Hematopoietic multipotent progenitor cell treated with erythropoietin and hydrocortisone succinate and interleukin-3 and kit ligand, for 8 days (in vitro differentiated cells): ENCODE measurements at places on chromosomes 1 and 21.

DNA sequence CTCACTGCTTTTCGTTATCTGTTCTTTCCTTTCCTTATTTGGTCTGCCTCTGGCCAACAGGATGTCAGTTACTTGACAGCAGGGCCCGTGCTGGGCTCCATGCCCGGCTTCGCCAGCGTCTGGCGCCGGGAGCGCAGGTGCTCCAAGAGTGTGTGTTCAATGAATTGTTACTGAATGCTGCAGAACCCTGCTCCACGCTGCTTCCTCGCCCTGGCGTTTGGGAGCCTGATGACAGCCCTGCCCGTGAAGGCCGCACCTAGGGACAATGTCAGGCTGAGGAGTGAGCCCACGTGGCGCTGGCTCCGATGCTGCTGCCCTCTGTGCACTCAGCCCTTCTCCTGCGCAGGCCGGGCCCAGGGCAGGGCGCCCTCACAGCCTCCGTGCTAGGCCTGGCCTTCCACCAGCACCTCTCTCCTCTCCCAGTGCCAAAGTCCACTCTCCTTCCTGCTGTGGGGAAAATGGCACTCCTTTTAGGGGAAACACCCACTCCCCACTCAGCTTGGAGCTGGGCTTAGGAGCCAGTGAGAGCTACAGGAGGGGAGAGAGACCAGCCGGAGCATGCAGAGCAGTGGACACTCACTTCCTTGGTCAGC, 51.4 kb downstream of the ACBD3 start:
- no peak for DNase-seq

DNA sequence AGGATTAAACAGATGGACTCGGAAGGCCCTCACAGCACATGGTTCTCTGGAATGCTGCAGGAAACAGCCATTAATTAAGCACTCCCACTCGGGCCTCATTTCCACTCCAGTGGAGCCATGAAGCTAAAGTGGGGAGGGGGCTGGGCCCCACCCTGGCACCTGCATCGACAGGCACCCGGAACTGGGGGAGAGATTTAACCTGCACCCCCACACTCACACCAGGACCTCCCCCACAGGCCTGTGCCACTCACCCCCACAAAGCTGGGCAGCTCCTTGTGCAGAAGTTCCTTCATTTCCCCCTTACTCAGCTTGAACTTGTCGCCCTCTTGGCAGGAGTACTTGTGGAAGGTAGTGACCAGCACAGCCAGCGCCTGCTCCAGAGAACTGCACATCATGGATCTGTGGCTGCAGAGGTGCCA, 2.2 kb downstream of the S100A2 start:
- DNase-seq = no peak

- no peak for DNase-seq
Observed at GRCh38 chr1:176222196-176222595, 15.1 kb upstream of the COP1 start.

GRCh38 chr1:61079898-61080336, 2.4 kb upstream of the NFIA start:
- peak; percentile 96 for DNase-seq

- no peak for DNase-seq
Observed at GRCh38 chr1:225332686-225333085, 95.2 kb downstream of the LBR start.

- DNase-seq = no peak
Observed at GRCh38 chr1:209630383-209631225, 21.6 kb downstream of the LAMB3 start.

GRCh38 chr1:232501854-232502253, 128.1 kb downstream of the SIPA1L2 start:
- no peak for DNase-seq

DNA sequence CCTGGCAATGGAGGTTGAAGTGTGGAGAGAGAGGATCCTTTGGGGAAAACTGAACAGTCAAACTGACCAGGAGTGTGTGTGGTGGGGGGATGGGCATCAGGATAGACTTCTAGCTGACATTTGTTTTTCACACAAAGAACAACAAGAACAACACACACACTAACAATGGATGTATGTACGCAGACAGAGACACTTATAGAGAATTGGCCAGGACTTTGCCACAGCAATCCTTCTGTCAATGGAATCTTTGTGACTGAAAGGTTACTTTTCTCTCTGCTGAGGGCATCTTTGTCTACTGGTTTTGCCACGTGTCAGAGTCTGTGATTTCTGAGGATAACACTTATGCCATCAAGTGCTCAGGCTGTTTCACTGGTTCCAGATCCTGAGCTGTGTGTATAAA, 12.4 kb upstream of the FCGR2A start:
- no peak for DNase-seq

GRCh38 chr1:176073524-176074157, 133.4 kb downstream of the COP1 start:
- peak; percentile 81 for DNase-seq

- no peak for DNase-seq
Observed at GRCh38 chr1:18549906-18550305, 69.2 kb downstream of the KLHDC7A start.

DNA sequence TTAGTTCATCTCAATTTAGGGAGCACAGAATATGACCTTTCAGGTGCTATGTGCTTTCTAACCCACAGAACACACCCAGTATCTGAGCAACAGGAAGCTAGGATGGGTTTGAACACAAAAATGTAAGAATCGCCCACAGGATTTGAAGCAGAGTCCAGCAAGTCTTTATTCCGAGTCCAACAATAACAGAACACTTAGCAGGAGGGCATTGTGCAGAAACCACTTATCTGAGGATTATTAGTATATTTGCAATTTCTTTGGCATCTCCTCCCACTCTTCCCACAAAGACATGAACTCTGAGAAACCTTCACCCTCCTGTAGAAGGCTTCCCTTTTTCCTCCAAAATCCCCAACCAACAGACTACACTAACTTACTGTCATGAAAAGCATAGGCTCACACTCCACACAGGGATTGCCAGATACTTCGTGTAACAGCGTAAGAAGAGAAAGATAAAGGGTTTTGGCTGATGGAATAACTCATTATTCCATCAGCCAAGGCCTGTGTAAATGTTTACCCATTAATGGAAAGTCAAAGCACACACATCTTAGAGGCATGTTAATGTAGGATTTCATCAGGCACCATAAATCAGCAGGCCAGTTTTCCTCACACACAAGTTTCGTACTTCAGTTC, 16.1 kb downstream of the SIPA1L2 start:
- no peak for DNase-seq

DNA sequence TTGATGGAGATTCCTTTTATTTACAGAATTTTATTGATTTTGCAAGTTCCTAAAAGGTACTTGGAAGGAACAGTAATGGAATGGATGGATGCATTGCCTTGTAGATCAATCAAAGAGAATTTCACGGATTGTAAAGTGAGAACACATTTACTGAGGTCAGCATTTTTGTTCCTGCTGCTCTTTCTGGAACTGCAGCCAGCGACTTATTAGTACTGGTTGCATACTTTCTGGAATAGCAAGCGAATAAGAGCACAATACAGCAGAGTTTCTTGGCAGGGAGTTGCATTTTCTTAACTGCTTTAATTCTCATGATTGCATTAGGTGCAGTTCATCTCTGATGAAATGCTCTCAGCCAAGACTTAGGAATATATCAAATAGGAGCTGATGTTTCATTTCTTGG, 106.1 kb upstream of the CHODL start:
- DNase-seq = no peak

GRCh38 chr1:38818175-38818976, 41.2 kb downstream of the RRAGC start:
- DNase-seq = no peak

DNA sequence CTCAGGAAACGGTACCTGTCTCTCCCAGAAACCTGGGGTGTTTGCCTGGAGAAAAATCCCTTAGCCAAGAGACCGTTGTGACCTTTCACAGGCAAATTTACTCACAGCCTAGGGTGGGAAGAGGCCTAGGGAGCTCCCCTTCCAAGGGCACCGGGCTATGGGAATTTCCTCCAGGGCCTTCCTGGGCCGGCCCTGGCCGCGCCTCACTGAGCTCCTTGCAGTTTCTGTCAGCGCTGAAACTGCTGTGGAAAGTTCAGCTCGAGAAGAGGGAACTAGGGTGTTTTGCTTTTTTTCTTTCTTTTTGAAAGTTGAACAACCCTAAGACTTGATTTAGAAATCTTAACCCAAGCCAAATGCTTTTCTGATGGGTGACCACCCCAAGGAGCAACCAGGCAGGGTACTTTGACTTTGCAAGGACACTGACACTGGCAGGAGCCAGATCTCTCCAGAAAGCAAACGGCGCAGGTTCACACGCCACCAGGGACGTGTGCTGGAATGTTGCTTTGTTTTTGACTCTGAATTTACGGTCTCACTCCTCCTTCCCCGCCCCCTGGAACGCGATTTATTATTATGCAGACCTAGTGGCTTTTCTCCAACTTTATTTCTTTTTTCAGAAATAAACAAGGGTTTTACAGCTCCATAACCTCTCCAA, 229.6 kb upstream of the JUN start:
- DNase-seq = no peak

- DNase-seq = no peak
Observed at GRCh38 chr1:90488451-90488850, 228.7 kb downstream of the BARHL2 start.

GRCh38 chr1:233261206-233261605, 34.3 kb downstream of the PCNX2 start:
- no peak for DNase-seq

- no peak for DNase-seq
Observed at GRCh38 chr21:42760951-42761751, 107.7 kb downstream of the PDE9A start.

DNA sequence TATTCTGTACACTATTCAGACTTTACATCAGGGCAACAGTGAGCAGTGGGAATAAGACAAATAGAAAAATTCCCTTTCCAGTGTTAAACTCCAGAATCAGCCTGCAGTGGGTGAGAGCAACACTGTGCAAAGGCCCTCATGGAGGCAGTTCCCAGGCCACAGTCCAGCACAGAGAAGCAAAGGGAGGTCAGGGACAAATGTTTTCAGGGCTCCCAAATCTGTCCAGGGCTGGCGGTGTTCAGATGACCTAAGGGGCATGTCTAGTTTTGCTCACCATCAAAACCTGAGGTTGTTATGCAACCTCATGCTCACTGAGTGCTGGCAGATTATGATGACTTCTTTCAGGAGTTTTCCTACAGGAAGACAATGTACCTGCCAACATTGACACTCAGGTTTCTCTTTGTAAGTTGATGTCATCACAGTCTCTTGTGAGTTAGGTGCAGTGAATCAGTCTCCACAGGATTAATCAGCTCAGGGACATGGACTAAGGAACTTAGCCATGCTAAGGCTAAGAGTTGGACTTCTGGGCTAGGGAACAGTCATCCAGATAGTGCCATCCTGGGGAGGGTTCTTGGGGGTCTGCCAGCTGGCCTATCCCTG, 3.6 kb upstream of the LCE5A start:
- DNase-seq = no peak

- no peak for DNase-seq
Observed at GRCh38 chr1:82145656-82146055, 344.9 kb downstream of the ADGRL2 start.

- no peak for DNase-seq
Observed at GRCh38 chr1:103190766-103191165, 82.4 kb upstream of the COL11A1 start.

DNA sequence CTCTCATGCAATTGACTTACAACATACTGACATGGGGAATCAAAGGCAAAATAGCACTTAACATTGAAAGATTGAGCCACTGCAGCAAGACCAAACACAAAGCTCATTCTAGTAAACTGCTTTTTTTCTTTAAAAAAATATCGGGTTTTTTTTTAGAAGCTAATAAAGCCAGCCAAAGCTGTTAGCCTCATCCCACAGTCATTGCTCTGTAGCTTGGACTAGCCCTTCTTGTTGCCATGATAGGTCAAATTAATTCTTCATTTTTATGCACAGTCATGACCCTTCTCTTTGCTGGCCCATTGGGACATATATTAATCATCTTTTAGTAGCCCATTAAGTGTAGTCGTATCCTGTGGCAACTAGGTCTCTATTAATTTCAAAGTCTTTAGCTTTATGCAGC, 231.3 kb downstream of the ADGRL2 start:
- no peak for DNase-seq

DNA sequence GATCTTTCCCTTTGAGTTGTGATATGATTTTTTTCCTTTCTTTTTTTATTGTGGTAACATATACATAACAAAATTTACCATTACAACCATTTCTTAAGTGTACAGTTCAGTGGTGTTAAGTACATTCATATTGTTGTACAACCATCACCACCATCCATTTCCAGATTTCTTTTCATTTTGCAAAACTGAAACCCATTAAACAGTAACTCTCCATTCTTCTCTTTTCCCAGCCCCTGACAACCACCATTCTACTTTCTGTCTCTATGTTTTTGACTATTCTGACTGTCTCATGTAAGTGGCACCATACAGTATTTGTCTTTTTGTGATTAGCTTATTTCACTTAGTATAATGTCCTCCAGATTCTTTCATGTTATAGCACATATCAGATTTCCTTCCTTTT, 30.3 kb downstream of the CEP350 start:
- no peak for DNase-seq

DNA sequence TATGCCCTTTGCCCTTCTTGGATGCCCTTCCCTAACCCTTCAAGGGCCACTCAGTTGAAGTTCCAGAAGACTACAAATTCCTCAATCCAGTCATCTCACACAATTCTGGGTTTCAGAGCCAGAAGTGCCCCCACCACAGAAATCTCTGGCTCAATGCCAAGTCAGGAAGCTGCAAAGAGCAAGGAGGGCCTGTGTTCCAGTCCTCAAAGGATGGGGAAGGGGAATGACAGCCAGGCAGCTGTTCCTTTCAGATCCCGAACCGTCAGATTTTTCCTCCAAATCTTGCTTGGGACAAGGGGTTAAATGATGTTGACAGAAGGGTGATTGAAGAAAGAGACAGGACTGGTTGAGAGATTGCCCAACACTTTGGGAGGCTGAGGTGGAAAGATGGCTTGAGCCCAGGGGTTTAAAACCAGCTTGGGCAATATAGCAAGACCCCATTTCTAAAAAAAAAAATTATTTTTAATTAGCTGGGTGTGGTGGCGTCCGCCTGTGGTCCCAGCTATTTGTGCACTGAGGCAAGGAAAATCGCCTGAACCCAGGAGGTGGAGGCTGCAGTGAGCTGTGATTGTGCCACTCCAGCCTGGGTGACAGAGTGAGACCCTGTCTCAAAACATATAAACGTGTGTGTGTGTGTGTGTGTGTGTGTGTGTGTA, 716 bp upstream of the HPDL start:
- DNase-seq = no peak

- peak; percentile 71 for DNase-seq
Observed at GRCh38 chr1:2555634-2556276, 416 bp upstream of the TNFRSF14 start.
